ENCODE measurements at places on chromosomes 7 and 10.

- DNase-seq, result no peak
Observed at GRCh38 chr10:101135141-101136006, 4.3 kb downstream of the TLX1 start.

DNA sequence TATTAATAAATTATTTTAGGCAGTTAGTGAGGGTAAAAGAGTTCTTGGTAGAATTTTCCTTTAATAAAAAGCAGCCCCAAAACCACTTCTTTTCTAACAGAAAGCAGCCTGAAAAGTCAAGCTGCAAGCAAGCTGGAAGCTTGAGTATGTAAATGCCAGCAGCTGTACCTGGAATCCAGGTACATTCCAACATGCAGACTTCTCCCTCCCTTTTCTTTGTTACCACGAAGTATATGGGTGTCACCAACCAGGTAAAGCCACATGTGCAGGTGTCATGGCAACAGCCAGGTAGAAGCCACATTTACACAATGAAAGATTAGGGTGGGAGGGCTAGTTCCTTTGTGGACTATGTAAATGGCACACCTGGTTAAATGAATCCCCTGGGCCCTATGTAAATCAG is 114.6 kb downstream of the EPC1 start:
- no peak for DNase-seq

DNA sequence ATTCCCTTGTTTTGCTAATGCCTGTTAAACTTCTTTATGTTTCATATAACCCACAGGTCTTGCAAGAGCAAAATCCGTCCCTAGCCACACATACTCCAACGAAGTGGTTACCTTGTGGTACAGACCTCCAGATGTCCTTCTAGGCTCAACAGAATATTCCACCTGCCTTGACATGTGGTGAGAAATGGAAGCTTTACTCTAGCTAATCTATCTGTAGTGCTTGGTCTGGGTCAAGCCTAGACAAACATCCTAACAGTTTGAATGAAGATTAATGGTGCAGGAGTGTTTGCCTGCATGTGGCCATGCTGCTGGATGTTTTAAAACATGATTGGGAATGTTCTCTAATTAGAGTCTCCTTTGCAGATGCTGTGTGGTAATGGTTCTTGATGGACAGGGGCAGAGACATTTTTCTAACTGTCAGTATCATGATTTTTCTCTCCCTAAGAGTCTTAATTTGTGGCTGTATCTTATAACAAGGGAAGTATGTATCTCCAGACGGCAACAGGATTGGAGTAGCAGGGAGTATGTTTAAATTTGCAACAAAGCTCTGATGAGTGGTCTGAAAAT is 308.5 kb upstream of the FZD1 start:
- no peak for DNase-seq

DNA sequence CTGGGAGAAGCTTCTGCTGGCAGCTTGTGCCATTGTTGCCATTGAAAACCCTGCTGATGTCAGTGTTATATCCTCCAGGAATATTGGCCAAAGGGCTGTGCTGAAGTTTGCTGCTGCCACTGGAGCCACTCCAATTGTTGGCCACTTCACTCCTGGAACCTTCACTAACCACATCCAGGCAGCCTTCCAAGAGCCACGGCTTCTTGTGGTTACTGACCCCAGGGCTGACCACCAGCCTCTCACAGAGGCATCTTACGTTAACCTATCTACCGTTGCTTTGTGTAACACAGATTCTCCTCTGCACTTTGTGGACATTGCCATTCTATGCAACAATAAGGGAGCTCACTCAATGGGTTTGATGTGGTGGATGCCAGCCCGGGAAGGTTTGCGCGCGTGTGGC is 220.7 kb downstream of the ADK start:
- DNase-seq, result no peak

DNA sequence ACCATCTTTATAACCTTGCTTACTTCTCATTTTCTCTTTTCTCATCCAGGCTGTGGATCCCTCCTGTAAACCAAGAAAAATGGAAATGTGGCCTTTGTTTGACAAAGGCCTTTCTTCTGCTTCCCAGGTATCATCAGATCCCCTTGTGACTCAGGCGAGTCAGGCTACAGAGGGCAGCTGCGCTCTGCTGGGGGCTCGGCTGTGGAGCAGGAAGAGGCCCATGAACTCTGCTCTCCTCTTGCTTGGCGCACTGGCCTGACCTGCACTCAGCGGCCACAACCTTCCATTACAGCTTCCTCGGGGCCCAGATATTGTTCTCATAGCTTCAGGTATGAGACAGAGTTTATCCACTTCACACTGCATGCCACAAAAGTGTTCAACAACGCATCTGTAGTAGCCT is 457.6 kb upstream of the COBL start:
- DNase-seq, result no peak

DNA sequence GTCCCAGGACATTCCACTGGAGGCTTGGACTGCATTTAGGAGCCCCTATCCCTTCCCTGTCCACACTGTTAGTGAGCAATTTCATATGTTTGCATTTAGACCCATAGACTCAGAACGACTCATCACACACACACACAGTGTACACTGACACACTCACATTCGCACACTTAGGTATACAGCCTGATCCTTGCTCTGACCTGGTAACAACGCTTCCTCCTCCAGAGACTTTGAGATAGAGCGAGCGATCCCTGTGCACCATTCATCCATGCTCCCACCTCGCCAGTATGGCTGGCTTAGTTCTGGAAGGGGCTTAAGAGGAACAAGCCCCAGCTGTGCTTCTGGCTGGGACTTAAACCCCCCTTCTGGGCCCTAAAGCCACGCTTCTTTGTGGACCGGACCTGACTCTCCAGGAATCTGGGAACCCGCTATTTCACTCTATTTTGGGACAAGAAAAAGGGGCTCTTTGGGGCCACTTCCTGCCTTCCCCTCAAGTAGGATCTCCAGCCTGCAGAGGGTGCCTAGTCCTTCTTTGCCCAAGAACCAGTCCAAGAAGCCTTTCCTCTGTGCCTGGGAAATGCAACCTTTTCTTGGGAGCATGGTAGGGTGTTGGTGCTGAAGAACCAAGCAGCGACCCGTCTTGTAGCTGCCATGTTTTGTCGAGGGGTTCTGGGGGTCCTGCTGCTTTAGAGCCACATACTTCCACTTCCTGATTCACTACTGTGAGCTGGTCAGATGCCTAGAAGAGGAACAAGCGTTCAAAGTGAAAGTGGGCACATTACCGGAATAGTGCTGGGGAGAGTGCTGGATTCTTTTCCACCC is 1.1 kb upstream of the HOXA13 start:
- no peak for DNase-seq

DNA sequence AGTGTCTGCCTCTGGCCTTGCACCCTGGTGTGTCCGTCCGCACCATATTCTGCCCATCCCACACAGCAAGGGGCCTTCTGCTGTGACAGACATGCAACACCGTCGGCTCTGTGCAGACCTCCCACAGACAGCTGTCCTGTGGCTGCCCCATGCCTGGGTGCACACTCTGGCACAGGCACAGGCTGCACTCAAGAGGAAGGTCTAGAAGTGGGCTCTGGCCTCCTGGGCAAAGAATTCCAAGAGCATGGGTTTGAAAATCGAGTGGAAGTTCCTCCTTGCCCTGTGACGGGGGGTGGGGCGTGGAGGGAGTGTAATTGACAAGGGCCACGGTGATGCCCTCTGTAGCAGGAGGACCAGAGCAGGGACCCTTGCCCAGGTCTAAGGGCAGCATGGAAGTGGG is 4.3 kb upstream of the LOXL4 start:
- no peak for DNase-seq

- DNase-seq, result no peak
Observed at GRCh38 chr7:55657654-55658053, 85.4 kb upstream of the VOPP1 start.

DNA sequence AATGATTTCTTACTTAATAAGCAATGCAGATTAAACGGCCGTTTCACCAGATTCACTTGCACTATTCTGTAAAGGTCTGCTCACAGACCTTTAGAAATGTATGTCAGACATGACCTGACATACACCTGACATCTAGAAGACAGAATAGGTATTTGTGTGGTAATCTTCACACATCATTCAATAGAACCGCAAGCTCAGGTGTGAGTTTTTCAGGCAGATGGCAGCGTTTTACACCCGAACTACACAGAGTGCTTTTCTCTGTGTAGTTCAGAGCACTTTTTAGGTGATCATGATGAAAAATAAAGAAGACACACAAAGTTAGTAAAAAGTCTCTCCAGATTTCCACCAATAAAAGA is 63.2 kb downstream of the PRKCQ start:
- DNase-seq, result no peak

GRCh38 chr7:129952086-129952652 is 591 bp downstream of the UBE2H start:
- DNase-seq, result peak; percentile 65

DNA sequence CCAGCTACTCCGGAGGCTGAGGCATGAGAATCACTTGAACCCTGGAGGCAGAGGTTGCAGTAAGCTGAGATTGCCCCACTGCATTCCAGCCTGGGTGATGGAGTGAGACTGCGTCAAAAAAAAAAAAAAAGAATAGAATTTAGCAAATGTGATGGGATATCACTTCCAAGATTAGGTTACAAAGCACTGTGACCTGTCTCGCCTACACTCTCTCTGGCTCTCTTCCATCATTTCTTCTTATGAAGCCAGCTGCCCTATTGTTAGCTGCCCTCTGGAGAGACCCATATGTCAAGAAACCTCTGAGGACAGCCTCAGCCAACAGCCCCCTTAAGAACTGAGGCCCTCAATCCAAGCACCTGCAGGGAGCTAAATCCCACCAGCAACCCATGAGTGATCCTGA is 28.2 kb downstream of the ARHGAP21 start:
- DNase-seq, result no peak

DNA sequence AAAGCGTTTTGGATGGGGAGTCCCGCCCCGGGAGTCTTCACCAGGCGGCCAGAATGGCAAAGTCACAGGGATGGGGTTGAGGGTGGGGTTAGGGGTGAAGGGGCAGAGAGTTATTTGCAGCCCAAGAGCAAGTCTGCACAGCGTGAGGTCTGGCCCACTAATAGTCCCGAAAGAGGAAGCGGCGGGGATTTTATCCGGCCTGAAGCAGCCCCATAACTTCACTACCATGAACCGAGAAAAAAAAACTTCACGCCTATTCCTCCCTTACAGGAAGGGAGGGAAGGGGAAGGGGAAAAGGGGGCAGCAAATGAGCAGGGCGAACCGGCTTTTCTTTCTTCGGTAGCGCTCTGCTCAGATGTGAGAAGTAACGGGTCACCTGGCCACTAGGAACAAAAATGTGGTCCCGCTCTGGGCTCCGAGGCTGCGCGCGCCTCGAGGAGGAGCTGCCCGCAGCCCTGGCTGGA is 712 bp downstream of the ITPRIP start:
- DNase-seq, result peak; percentile 40

DNA sequence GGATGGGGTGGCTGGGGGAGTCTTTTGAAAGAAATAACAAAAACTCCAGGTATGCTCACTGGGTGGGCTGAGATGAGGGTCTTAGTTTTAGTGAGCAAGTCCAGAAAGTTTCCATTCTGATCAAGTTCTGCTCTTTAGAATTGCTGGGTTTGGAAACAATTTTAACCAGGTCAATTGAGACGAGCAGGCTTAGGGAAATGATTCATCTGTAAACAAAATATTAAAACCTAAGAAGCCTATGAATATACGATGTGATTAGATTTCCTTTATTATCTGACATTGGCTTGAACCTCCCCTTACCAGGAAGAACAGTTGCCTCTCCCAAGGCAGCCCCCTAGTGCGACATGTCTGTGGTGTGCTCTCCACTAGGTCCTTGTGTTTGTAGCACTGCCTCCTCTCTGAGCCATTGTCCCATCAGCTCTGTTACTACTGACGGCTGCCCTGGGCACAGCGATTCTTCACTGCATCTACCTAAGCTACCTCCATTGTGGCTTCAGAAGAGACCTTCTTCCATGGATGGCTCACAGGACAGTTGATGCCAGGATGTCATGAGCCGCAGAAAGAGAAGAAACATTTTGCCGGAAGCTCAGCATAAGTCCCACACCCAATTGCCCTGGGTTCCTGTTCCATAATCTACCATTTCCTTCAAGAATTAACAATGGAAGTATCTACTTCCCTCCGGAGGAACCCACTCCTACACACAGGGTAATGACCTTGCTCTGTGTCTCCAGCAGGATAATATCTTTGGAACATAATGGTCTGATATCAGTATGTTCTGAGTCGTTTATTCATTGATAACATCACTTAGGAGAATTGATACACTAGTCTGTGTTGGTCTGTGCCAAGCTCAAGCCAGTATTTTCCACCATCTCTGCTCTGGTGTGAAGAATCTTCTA is 95.1 kb upstream of the ITGB1 start:
- DNase-seq, result no peak
